Uterus (tissue), 4 donors: ENCODE measurements at places on chromosomes 6 and 20. TPM values are rescaled to one million over a fixed set of nuclear protein-coding genes. Genes with fewer than 3 reads are reported as not detected.

STMND1 gene
- not detected for total RNA-seq

GRCh38 chr6:38234934-38235682 is 404.6 kb downstream of the BTBD9 start:
- no peaks in the 10 kb centered on the region for H3K36me3 ChIP-seq
- H3K27ac ChIP-seq = no peak overlapping the region

ERVFRD-1 gene
- not detected for total RNA-seq

DNA sequence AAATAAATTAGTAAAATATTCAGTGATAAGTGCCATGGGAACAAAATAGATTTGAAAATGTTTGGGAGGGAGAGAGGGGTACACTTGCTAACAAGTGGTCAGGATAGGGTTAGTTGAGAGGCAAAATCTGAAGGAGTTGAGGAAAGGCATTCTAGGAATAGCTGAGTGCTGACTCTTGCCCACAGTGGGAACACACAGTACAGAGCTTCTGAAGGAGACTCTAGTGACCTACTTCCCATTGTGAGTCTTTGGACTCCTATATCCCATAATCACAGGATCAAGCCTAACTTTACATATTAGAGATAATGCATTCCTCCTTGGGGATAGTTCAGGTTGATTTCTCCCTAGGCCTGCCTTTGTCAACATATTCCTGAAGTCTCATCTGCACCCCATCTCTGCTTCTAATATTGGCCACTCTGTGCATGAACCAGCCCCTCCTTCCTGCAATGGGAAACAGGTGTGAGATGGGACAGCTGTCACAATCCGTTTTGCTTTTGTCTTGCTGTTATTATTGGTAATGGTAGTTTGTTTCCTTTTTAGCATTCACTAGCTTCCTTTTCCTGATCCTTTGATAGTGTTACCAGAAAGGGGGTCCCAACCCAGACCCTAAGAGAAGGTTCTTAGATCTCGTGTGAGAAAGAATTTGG is 2.6 kb upstream of the TRIM38 start:
- no peak overlapping the region for H3K27ac ChIP-seq
- no peak overlapping the region for H3K4me3 ChIP-seq
- no peaks in the 10 kb centered on the region for H3K27me3 ChIP-seq
- H3K36me3 ChIP-seq = no peaks in the 10 kb centered on the region
- H3K4me1 ChIP-seq = peaks cover 4% of the 10 kb centered on the region

- peak overlapping the region; percentile 47 for H3K27ac ChIP-seq
- peak; percentile 37 for DNase-seq
- H3K36me3 ChIP-seq = no peaks in the 10 kb centered on the region
- H3K27me3 ChIP-seq = no peaks in the 10 kb centered on the region
- no peaks in the 10 kb centered on the region for H3K4me1 ChIP-seq
- no peak overlapping the region for H3K4me3 ChIP-seq
These were observed 29.8 kb downstream of the HM13 start for GRCh38 chr20:31543966-31544598.

DNA sequence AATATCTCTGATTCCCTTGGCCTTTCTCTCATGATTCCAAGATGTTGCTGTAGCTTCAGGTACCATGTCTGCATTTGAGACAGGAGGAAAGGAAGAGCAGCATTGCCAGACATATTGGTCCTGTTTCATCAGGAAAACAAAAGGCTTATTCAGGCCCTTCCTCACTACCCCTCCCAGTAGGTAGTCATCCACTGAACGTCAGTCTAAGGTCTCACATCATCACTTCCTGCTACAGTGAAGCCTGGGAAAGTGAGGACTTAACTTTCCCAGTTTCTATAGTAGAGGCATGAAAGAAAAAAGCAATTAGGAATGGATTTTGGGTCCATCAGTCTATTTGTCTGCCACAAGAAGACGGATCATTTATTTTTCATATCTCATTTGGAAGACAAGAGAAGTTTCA is 85.7 kb upstream of the SOX4 start:
- H3K4me3 ChIP-seq = no peak overlapping the region
- H3K27ac ChIP-seq = no peak overlapping the region
- DNase-seq = no peak
- no peaks in the 10 kb centered on the region for H3K27me3 ChIP-seq
- H3K4me1 ChIP-seq = no peaks in the 10 kb centered on the region
- H3K36me3 ChIP-seq = no peaks in the 10 kb centered on the region

DNA sequence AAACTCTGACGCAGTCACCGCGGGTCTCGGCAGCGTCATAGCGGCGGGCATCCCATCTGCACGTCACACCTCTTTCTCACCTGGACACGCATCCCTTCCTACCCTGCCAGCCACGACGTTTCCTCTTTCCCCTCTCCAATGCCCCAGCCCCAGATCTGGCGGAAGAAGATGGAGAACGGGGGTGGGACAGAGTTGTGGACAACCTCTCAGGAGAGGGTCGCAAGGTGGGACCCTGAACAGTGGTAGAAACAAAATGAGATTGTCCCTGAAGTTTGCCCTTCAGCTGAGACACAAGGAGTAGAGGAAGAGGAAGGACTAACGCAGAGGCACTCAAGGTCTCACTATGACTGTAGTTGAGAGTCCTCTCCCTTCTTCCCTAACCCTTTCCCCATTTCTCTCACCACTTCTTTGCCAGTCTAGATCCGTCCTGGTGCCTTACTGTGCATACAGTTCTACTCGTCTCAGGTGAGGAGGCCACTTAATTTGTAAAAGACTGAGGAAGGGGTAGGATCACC is 562 bp downstream of the TRIM39 start:
- H3K27me3 ChIP-seq = no peaks in the 10 kb centered on the region
- H3K27ac ChIP-seq = peak overlapping the region; percentile 96
- no peak for DNase-seq
- H3K4me3 ChIP-seq = peak overlapping the region; percentile 87
- H3K4me1 ChIP-seq = no peaks in the 10 kb centered on the region
- no peaks in the 10 kb centered on the region for H3K36me3 ChIP-seq

DNA sequence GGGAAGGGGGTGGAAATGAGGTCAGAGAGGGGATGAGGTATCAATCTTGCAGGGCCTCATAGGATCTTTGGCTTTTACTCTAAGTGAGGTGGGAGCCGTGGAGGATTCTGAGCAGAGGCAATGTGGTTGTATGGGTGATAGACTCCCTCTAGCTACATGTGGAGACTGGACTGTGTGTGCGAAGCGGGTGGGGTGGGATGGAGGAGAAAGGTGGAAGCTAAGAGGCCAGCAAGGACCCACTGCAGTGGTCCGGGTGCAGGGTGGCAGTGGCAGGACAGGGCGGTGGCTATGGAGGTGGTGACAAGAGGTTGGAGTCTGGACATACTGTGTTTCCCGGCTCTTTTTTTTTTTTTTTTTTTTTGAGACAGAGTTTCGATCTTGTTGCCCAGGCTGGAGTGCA is 62.4 kb upstream of the PTPN1 start:
- H3K4me1 ChIP-seq = peaks cover 4% of the 10 kb centered on the region
- DNase-seq = no peak

GRCh38 chr6:109060571-109060970 is 34.1 kb downstream of the SESN1 start:
- no peaks in the 10 kb centered on the region for H3K4me1 ChIP-seq
- no peaks in the 10 kb centered on the region for H3K27me3 ChIP-seq
- no peak for DNase-seq

- no peaks in the 10 kb centered on the region for H3K36me3 ChIP-seq
- peak overlapping the region; percentile 81 for H3K27ac ChIP-seq
- DNase-seq = peak; percentile 22
- H3K27me3 ChIP-seq = no peaks in the 10 kb centered on the region
- no peak overlapping the region for H3K4me3 ChIP-seq
- H3K4me1 ChIP-seq = no peaks in the 10 kb centered on the region
These were observed 168.7 kb upstream of the LRFN2 start for GRCh38 chr6:40755749-40756452.

GRCh38 chr6:157185171-157185570 is 138.1 kb downstream of the TMEM242 start:
- no peaks in the 10 kb centered on the region for H3K4me1 ChIP-seq
- DNase-seq = no peak
- no peak overlapping the region for H3K4me3 ChIP-seq
- H3K27me3 ChIP-seq = no peaks in the 10 kb centered on the region

GRCh38 chr6:119105282-119105681 is 26.8 kb upstream of the FAM184A start:
- H3K4me1 ChIP-seq = no peaks in the 10 kb centered on the region
- H3K27ac ChIP-seq = no peak overlapping the region
- no peak overlapping the region for H3K4me3 ChIP-seq
- H3K36me3 ChIP-seq = no peaks in the 10 kb centered on the region
- DNase-seq = no peak

GRCh38 chr6:33339193-33339592 is 21.6 kb upstream of the ZBTB22 start:
- H3K27me3 ChIP-seq = no peaks in the 10 kb centered on the region
- H3K27ac ChIP-seq = no peak overlapping the region
- no peaks in the 10 kb centered on the region for H3K36me3 ChIP-seq
- H3K4me3 ChIP-seq = no peak overlapping the region
- H3K4me1 ChIP-seq = no peaks in the 10 kb centered on the region

- H3K27ac ChIP-seq = no peak overlapping the region
- no peaks in the 10 kb centered on the region for H3K36me3 ChIP-seq
These were observed 15.1 kb upstream of the EDN1 start for GRCh38 chr6:12275107-12275506.

- DNase-seq = no peak
- H3K4me1 ChIP-seq = no peaks in the 10 kb centered on the region
- H3K36me3 ChIP-seq = no peaks in the 10 kb centered on the region
- H3K27ac ChIP-seq = no peak overlapping the region
- no peak overlapping the region for H3K4me3 ChIP-seq
These were observed 51.5 kb downstream of the DHX35 start for GRCh38 chr20:39013662-39014109.

CTAGE9 gene
- not detected for total RNA-seq

EPHA7 gene
- 2.0 TPM for total RNA-seq
